ENCODE measurements at places on chromosomes 16 and 17.

- no peak for DNase-seq
These were observed 42.2 kb upstream of the GSE1 start for GRCh38 chr16:85570735-85571562.

- no peak for DNase-seq
These were observed 175.3 kb downstream of the UTP18 start for GRCh38 chr17:51435641-51436091.

DNA sequence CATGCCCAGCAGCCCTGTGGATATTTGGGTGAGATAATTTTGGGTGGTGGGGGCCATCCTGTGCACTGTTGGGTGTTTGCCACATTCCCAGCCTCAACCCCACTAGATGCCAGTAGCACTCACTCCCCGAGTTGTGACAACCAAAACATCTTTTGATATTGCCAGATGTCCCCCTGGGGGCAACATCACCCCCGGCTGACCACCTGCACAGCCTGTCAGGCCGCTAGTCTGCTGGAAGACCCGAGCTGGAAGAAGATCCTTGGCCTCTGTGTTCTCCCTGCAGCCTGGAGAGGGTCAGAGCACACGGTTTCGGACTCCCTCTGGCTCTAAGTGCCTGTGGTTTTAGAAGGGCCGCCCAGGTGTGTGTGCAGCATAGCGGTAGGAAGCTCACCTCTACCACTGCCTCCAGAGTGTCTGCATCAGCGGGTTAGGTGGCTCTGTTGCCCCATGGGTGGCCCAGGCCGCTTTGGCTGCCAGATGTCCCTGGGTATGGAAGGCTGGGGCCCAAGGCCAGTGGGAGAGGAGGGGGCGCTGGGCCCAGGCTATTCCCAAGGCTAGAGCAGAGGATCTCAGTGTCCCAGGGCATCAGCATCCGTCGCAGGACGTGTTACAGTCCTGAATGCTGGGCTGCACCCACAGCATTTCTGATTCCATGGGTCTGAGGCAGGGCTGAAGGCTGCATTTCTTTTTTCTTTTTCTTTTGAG lies 195.8 kb upstream of the GSE1 start:
- no peak for DNase-seq

- no peak for DNase-seq
These were observed 520.4 kb upstream of the WSB1 start for GRCh38 chr17:26773189-26774188.

- DNase-seq = no peak
These were observed 191.3 kb upstream of the ELAC2 start for GRCh38 chr17:13209081-13209480.

DNA sequence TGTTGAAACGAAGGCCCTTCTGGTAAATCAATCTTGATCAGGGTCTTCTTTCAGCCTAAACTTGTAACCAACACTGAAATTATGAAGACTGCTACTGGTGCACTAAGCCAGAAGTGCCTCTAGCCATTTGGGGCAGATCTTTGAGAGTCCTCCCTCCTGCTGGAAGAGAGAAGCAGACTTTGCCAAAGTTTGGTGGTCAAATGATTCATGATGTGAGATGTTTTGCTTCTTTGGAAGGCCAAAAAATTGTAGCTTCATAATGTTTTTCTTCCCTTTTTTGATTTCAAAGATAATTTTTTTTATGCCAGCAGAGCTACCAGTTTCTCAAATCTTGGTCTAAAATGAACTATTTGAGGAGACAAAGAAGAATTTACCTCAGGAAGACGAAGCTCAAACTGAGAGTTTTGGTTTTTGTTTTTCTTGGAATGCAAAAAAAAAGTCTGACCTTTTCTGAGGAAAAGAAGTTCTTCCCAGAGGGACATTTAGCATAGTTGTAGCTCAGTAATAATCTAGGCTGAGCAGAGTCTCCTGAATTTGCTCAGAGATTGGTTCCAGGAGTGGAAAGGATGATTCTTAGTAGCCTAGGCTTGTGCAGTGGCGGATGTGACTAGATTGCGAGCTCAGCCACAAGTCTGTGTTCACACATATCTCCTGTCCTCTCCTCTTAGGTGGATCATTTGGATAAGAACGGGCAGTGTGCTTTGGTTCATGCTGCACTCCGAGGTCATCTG lies 50.9 kb downstream of the CYB561 start:
- DNase-seq = no peak

All from AG04450 (cell line).